ENCODE measurements at places on chromosomes 16 and 17.

GRCh38 chr17:28763137-28763799 lies 19.5 kb downstream of the TRAF4 start:
- no peak for DNase-seq

DNA sequence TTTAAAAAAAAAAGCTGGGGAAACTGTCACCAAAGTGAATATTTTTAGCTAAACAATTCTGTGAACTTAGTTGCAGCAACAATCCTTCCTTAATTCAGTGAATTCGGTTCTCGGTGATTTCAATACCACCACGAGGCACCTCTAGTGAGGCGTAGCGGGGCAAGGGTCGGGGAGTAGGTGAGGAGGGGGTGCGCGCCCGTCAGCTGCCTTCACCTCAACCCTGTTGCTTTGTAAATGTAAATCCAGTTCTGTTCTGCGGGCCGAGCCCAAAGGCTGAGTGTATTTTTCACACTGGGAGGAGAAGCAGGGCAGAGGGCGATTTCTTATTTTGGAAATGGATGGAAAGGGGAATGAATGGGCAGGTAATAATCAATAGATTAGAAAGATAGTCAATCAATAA lies 17.4 kb downstream of the SALL1 start:
- DNase-seq, result no peak

- no peak for DNase-seq
Measured at GRCh38 chr17:6796887-6797490, 21.0 kb downstream of the FBXO39 start.

DNA sequence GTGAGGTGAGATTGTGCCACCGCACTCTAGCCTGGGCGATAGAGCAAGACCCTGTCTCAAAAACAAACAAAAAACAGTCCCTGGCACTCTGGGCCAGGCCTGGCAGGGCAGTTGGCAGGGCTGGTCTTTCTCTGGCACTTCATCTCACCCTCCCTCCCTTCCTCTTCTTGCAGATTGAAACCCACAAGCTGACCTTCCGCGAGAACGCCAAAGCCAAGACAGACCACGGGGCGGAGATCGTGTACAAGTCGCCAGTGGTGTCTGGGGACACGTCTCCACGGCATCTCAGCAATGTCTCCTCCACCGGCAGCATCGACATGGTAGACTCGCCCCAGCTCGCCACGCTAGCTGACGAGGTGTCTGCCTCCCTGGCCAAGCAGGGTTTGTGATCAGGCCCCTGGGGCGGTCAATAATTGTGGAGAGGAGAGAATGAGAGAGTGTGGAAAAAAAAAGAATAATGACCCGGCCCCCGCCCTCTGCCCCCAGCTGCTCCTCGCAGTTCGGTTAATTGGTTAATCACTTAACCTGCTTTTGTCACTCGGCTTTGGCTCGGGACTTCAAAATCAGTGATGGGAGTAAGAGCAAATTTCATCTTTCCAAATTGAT lies 24.8 kb downstream of the STH start:
- no peak for DNase-seq

DNA sequence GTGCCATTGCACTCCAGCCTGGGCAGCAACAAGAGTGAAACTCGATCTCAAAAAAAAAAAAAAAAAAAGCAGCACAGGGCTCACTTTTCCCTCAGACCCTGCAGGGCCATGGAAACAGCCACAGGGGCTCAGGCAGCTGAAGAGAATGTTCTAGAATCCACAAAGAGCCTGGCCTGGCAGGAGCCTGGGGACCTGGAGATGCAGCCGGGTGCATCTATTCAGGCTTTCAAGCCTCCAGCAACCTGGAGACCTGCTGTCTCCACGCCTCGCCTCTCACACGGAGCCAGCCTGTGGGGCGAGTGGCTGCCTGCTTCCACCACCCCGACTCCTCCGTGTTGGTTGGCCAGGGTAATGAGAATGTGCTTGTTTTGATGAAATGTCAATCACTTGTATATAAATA lies 44.0 kb upstream of the MEAK7 start:
- no peak for DNase-seq
